Smooth muscle cell of the coronary artery (primary cell): ENCODE measurements at places on chromosomes 7 and 10. TPM values are rescaled to one million over a fixed set of nuclear protein-coding genes. Genes with fewer than 3 reads are reported as not detected.

The PTPRZ1 gene
- 0.12 and 0.15 TPM in 2 replicates for total RNA-seq

The FAM3C gene
- total RNA-seq, result 51.5 and 55.1 TPM in 2 replicates

The FAM107B gene
- 8.0 and 23.0 TPM in 2 replicates for total RNA-seq

The SPDYE11 gene
- total RNA-seq, result not detected in 2 replicates

The C1GALT1 gene
- total RNA-seq, result 11.1 and 12.6 TPM in 2 replicates

The POM121C gene
- total RNA-seq, result 7.4 and 15.3 TPM in 2 replicates

The RSPH10B2 gene
- 0.30 TPM in 1 of 2 replicates, not detected in the other for total RNA-seq

The FKBP6 gene
- 0.12 TPM in 1 of 2 replicates, not detected in the other for total RNA-seq

The FAM25A gene
- total RNA-seq, result not detected in 2 replicates

The GBX1 gene
- total RNA-seq, result not detected in 2 replicates

The GPR22 gene
- not detected in 2 replicates for total RNA-seq

The SPDYE16 gene
- total RNA-seq, result 0.12 and 0.15 TPM in 2 replicates

The FRA10AC1 gene
- 3.6 and 4.1 TPM in 2 replicates for total RNA-seq

The LAMB4 gene
- total RNA-seq, result 0.12 and 0.15 TPM in 2 replicates

The CRYGN gene
- total RNA-seq, result not detected in 2 replicates

The PRKG1 gene
- total RNA-seq, result 24.8 and 76.2 TPM in 2 replicates

The C10orf90 gene
- total RNA-seq, result 0.23 TPM in 1 of 2 replicates, not detected in the other

The IRF5 gene
- 0.15 TPM in 1 of 2 replicates, not detected in the other for total RNA-seq

The TMEM196 gene
- total RNA-seq, result not detected in 2 replicates

The XRCC2 gene
- total RNA-seq, result 0.23 and 0.75 TPM in 2 replicates

The TMEM270 gene
- not detected in 2 replicates for total RNA-seq

The MCU gene
- 28.1 and 43.2 TPM in 2 replicates for total RNA-seq

The MSMB gene
- not detected in 2 replicates for total RNA-seq

The HABP2 gene
- not detected in 2 replicates for total RNA-seq

The EEF1AKMT2 gene
- 13.0 and 18.6 TPM in 2 replicates for total RNA-seq

The NUDT13 gene
- 0.59 and 0.75 TPM in 2 replicates for total RNA-seq
